ENCODE measurements at places on chromosomes 16 and 17.

DNA sequence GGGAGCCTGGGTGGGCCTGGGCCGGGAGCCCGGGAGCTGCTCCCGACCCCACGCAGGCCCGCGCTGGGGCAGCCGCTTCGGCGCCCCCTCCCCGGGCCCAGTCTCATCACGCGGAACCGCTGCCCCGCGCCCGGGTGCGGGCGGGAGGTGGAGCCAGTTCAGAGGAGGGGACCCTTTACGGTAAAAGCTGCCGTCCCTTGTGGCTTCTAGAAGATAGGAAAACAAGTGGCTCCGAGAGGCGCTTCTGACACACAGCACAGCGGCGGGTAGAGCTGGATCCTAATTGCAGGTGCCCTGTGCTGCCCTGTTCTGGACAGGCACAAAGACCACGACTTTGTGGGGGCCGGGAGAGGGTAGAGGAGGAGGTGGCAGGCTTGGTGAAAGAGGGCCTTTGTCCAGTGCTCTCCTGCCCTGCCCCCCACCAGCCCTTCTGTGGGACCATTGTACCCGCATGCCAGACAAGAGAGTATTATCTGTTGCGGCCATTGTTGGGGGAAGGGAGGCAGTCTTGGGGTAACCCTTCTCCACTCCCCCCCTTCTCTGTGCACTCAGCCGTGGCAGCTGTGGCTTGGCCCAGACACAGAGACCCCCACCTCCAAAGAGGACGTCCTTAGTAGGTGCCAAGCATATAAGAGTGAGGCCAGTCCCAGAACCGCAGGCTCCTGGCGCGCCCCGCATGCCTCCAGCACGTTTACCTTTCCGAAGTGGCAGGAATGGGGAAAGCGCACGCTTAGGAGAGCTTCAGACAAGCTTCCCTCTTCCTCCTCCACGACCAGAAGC is 736 bp downstream of the CNP start:
- DNase-seq: no peak

DNA sequence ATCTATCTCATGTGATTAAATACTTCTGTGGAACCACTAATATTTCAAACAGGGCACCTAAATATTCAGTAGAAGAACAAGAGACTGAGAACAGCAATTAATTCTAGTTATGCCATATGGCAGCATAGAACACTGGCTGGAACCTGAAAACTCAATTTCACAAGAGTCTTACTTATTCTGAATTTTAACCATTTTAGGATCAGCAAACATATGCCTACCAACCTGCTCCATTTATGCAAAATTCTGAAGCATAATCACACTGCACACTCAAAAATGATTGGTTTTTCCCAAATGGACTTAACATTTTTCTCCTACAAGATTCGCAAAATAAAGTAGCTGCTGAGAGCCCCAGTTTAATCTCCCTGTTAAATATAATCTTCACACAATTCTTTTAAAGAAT is 43.2 kb downstream of the SKAP1 start:
- no peak for DNase-seq

DNA sequence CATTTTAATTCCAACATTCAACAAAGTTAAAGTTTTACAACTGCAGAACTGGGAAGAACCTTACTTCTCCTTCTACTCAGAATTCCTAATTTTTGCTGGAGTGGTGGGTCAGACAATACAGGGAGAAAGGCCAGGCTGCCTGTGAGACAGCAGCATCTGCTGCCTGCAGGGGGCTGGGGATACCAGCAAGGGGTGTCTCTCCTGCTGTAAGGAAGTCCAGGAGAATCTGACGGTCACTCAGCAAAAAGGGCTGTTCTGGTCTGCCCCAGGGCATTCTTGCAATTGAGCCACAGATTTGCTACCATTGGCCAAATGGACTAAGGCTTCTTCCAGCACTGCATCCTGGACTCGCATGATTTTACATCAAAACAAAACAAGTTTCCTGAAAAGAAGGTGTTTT is 426.6 kb upstream of the CDH11 start:
- no peak for DNase-seq

GRCh38 chr16:90020260-90020837 is 1.1 kb upstream of the DBNDD1 start:
- DNase-seq: no peak

DNA sequence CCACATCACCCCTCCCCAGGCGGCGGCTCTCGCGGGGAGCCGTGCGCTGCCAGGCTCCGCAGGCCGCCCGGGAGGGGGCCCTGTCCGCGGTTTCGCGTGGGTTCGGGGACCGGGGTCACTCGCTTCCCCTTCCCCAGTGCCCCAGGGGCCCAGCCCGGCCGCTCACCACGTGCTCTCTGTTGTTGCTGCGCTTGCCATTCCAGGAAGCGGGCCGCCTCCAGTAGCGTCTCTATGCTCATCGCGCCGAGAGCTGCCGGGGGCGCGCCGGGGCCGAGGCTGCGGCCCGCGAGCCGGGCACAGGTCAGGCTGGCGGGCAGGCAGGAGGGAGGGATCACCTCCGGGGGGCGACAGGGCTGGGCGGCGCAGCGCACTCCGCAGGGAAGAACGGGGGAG is 390 bp downstream of the MNT start:
- DNase-seq: peak; percentile 40

GRCh38 chr17:40538019-40538935 is 27.0 kb downstream of the CCR7 start:
- no peak for DNase-seq

DNA sequence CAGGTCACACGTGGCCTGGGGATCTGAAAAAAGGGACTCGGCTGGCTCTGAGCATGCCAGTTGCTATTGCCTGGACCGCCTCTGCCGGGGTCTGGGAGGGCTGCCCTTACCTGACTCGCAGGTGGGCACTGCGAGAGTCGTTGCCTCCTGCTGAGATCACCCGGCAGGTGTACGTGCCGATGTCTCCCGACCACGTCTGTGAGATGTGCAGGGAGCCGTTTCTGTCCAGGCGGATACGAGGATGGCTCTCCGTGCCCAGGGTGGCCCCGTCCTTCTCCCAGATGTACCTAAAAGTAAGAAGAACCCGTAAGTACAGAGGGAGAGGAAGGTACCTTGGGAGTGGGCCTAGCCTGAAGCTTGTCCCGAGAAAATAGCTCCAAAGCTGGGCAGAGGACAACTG is 112.0 kb upstream of the CDC42EP4 start:
- DNase-seq: no peak
